Activated CD8-positive, alpha-beta T cell treated with anti-CD3 and anti-CD28 coated beads for 36 hours (primary cell): ENCODE measurements at places on chromosomes 5 and 9. TPM values are rescaled to one million over a fixed set of nuclear protein-coding genes. Genes with fewer than 3 reads are reported as not detected.

DNA sequence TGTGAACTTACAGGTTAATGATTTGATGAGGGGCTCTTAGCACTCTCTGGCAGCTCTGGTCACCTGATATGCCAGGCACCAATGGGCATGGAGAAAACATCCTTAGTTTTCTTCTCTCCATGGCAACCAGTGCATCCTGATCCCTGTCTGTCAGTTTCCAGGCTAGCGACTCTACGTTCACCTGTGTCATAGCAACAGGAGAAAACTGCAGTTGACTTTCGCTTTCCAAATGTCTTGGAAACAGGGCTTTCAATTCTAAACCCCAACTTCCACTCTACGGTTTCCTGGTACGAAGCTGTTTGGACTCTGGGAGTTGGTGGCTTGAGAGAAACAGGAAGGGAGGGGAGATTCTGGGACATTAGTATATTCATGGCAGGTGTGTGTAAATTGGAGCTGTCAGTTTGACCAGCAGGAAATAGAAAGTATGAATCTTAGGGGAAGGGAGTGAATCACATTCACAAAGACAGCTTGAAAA lies 74.4 kb downstream of the SLC28A3 start:
- DNase-seq, result peak; percentile 11

DNA sequence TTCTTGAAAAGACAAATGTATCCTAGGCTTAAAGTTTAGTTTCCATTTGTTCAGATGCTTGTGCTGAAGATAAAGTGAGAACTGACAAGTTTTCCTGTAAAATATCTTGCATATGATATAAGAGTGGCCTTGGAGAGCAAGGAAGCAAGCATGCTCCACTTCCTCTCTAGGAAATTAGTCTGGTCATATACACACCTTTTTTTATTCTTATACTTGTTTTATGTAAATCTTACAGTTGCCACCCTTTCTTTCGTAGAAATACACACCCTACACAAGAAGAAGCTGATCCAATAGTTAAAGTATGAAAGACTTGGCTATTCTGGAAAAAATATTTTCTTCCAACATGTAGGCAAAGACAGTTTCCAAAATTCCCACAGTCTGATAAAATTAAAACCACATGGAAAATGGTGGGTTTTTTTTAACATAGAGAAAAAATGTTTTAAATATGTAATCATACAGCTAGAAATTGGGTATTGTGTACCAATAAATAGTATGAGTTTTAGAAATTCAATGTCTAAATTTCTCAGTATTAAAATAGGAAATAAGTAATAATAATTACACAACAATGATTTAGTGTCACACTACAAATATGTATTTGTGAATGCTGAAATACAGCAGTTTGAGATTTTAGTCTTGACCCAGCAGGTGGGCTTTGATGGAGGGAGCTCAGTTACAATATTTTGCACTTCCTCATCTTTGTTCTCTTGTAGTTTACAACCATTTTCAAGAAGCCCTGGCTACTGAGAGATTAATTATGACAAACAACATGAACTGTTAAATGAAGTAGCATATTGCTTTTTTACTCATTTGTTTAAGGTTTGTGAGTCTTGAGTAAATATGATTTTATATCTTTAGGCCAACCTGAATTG lies 185.7 kb upstream of the GNA14 start:
- DNase-seq, result no peak

GRCh38 chr5:137858954-137859353 lies 8.7 kb upstream of the MYOT start:
- no peak for DNase-seq

DNA sequence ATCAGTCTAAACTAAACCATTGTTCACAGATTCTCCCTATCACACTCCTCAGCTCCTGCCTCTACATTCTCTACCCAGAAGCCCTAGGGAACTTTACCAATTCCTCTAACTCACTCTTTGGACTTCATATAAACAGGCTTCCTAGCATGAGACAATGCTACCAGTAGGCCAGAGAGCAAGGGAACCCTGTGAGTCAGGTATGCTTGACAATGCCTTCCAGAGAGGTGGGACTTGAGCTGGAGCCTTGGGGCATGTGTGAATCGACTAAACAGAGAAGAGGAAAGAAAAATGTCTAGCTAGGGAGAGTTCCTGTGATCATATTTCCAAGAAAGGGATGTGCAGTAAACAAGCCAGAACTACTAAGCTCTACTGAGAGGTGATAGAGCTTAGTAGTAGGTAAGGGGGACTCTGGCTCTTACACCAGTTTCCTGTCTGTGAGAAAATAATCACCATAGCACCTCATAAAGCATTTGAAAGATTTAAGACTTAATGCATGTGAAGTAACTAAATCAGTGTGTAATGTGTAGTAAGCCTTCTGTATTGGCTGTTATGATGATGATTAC lies 6.4 kb upstream of the RFK start:
- no peak for DNase-seq

- DNase-seq, result no peak
Observed at GRCh38 chr5:164832516-164832915, 1327.1 kb downstream of the MAT2B start.

- DNase-seq, result peak; percentile 30
Observed at GRCh38 chr5:109654455-109654854, 35.3 kb upstream of the MAN2A1 start.

- DNase-seq, result no peak
Observed at GRCh38 chr5:103033696-103034095, 86.2 kb downstream of the GIN1 start.

DNA sequence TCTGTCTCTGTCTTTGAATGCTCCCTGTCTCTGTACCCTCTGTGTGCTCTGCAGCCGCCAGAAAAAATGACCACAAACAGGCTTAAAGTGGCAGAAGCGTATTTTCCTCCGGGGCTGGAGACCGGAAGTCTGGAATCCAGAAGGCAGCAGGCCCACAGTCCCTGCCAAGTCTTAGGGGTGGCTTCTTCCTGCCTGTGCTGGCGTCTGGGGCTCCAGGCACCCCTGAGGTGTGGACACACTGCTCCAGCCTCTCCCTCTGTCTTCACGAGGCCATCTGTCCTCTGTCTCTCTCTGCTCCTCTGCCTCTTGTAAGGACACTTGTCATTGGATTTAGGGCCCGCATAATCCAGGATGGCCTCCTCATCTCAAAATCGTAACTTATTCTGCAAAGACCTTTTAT lies 298.4 kb upstream of the IRX4 start:
- DNase-seq, result no peak

- no peak for DNase-seq
Observed at GRCh38 chr5:89901346-89901745, 508.2 kb downstream of the CETN3 start.

DNA sequence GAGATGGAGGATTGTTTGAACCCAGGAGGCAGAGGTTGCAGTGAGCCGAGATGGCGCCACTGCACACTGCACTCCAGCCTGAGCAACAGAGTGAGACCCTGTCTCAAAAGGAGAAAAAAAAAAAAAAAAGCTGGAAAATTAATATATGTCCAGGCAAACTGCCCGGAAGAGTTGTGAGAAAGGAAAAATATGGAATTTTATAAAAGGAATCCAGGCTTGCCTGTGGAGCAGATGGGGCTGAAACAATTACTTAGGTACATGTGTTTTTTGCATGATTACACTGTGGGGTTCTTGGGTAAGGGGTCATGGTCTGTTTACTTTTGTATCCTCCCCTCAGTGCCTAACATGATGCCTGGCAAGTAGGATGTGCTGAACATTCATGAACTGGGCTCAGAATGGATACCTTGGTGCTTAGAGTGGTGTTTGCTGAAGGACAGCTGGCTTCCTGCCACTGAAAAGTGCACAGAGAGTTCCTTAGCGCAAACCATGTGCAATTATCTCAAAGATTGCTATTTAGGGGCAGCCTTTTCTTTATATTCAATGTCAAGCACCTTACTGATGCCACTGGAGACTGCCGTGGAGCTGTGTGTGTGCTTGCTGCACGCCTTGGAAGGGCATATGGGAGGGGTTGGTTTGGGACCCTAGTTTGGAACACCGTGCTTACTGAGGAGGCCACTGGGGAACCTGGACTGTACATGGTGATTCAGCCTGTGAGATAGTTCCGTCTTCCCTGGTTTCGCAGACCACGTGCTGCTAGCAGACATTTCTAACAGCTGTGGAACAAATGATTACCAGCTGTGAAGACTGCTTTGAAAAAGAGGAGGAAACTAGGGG lies 78.4 kb downstream of the MAP1B start:
- no peak for DNase-seq

- DNase-seq, result no peak
Observed at GRCh38 chr5:158450751-158451171, 591.8 kb upstream of the CLINT1 start.

DNA sequence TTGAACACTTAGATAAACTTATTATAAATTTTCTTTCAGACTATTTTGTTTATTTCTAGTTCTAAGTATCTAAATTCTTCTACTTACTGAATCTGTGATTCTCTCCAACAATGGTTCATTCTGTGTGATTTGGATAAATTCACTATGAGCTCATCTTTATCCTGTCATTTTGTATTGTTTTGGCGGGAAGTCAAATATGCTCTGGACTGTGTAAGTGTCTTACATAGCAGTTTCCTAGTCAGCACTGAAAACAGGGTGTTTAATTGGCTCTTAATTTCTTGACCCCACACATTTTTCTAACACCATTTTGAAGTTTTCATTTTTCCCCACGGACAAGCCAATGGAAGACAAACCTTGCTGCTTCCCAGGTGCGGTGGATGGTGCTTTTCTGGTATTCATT lies 207.0 kb upstream of the ACO1 start:
- no peak for DNase-seq

DNA sequence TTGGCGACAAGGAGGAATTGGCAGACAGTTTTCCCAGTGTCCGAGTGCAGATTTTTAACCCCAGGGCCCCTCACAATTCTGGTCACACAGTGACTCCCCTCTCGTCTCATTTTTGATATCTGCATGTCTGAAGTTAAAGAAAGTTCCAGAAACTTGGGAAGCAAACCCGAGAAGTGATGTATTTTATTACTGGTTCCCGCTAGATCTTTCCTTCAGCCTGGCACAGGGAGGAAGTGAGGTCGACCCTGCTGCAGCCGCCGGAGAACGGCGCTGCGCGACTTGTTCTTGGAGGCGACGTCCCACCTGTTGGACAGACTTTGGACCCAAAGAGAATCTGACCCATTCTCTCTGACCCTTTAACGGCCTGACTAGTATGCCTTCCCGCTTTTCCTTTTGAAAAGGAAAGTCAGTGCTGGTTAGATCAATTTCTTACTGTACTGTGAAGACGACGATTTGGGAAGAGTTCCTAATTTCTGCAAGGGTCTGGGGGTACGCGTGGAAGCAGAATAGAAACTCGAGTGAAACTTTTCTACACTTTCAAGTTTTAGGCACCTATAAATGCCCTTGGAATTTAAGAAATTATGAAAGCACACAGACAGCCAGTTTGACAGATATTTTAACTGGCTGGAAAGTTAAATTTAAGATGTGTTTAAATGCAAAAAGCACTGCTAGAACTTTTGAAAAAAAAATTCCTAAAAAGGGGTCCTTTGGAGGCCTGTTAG lies 744 bp downstream of the OTULIN start:
- DNase-seq, result peak; percentile 35

DNA sequence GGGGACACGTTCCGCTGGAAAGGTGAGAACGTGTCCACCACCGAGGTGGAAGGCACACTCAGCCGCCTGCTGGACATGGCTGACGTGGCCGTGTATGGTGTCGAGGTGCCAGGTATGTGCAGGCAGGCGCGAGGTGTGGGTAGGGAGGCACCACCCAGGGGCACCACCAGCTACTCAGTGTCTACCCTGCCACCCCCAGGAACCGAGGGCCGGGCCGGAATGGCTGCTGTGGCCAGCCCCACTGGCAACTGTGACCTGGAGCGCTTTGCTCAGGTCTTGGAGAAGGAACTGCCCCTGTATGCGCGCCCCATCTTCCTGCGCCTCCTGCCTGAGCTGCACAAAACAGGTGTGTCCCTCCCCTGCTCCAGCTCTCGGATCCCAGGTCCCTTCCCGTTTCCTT lies 15.1 kb downstream of the SLC27A4 start:
- DNase-seq, result no peak

DNA sequence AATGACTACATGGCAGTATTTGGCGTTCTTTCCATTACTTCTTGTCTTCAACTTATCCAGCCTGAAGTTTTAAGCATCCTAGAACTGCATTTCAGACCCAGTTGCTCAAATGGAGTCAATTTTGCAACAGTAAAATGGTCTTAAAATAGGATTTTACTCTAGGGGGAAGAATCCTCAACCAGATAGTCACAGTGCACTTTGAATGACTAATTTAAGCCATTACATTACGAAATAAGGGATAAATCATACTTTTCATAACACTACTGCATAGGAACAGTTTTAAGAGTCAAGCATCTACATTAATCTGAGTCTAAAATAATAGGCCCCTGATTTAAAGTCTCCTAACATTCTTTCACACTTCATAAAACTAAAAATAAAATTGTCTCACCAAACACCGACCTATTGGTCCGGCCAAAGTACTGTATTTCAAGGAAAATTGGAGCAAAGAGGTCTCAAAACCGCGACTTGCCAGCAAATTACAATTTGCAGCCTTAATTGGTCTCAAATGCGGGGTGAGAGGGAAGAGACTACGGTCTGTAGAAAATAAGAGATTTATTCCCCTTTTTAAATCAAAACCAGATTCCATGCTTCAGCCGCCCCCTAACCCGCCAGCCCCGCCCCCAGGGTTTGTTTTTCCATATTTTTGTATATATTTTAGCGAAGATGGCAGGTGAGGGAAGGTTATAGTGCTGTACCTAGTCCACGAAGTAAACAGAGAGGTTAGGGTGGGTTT lies 1.2 kb upstream of the SMARCA2 start:
- no peak for DNase-seq

Gene CLIC3
- total RNA-seq, result not detected

Gene AGXT2
- total RNA-seq, result not detected

Gene SLC23A1
- 0.89 TPM for total RNA-seq

Gene GGTA1
- not detected for total RNA-seq
